ENCODE measurements at places on chromosomes 12 and 14.

DNA sequence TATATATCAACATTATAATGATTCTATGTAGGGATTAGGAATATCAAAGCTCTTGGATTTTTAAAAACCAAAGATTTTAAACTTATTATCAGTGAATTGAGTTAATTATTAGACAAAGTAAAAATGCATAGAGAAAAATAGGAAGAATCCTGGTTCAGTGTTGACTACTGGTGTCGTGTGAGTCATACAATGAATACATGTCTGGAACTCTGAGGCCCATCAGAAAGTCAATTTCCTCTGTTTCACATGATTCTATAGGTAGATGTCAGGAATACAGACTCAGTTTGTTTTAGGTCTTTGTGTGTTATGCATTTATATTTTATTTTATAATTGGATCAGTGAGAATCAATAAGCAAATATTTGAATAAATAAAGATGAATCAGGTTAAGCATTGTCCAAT lies 84.5 kb upstream of the RTL1 start:
- DNase-seq, result no peak

GRCh38 chr14:92633724-92634123 lies 114.7 kb downstream of the LGMN start:
- no peak for DNase-seq

DNA sequence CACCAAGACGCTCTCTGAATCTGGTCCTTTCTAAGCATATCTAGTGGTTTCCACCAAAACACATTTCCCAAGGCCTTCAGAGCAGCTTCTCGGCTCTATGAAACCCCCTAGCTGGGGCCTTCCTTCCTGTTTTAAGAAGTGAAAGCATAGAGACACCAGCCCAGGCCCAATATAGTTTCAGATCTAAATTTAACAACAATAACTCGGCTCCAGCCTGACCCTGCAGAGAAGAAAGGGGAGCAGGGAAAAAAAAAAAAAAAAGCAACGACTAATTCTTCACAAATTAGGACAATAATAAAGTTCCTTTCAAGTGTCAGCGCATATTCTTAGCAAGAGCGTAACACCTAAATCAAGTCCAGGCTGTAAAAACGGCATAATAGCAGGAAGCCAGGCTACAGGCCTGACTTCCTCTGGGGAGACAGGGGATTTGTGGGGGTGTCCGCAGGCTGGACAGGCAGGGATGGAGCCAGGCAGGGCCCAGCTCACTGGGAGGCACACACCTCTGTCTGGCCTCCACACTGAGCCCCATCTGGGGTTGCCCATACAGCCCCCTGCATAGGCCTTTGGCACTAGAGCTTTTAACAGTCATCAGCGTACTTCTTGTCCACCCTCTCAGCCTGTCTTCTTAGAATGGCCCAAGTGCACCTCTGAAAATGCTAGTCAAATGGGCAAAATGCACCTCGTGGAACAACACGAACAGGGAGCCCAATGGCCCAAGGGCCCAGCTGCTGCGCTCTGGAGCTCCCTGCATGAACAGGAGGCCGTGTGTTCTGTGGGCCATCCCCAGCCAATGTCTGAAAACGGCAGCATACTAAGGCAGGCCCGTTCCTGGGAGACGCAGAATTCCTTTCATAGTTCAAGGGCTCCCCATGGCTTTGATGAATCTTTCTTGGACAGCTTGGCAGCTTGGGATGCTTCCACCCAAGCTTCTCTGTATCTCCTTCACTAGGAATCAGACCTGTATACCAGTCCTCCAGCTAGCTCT lies 772.9 kb downstream of the MED13L start:
- no peak for DNase-seq

GRCh38 chr12:46445093-46445492 lies 72.5 kb upstream of the SLC38A2 start:
- DNase-seq, result no peak

DNA sequence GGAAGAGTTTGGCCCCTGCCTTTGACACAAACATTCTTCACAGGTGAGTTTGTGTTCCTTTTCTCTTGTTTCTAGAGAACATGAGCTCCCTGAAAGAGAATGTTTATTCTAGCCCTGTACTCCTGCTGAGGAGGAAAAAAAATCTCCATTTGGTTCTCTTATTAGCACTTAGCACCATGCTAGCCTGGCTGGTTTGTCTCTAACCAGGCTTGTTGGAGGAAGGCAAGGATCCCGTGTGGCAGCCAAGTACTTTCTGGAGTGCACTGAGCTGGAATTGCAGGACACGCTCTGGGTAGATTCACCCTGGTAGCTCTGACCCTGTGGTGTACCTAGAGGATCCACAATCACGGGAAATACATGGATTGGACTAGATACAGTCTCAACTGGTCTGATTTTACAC lies 41.9 kb downstream of the KCNA1 start:
- no peak for DNase-seq

DNA sequence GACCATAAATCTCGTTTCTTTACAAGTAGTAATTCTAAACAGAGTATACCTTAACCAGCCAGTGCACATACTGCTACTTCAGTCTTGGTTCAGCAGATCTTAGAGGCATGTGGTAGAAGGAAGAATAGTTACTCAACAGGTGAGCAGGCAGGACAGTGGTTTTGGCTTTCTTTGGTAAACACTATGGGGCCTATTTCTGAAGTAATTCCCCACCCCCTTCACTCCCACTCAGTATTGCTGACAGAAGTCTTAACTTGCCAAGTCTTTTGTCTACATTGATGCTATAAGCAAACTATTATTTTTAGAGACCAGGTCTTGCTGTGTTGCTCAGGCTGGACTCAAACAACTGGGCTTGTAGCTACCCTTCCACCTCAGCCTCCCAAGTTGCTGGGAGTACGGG lies 68.5 kb downstream of the FBXO34 start:
- DNase-seq, result no peak

DNA sequence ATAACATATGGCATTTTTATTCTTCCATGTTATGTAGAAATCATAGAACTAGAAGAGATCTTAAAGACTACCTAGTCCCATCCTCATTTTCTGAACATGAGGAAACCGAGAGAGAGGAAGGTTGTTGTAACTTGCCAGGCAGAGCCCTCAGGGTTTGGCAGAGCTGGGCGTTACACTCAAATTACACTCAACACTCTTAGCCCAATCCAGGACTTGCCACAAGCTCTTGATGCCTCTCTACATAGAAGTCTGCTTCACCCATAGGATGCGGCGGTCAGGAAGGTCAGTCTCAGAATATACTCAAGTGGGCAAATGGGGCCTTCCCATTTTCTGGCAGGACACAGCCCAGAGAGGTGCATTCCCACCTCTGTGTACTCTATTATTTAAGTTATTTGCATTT lies 208.1 kb downstream of the ZFP36L1 start:
- no peak for DNase-seq

DNA sequence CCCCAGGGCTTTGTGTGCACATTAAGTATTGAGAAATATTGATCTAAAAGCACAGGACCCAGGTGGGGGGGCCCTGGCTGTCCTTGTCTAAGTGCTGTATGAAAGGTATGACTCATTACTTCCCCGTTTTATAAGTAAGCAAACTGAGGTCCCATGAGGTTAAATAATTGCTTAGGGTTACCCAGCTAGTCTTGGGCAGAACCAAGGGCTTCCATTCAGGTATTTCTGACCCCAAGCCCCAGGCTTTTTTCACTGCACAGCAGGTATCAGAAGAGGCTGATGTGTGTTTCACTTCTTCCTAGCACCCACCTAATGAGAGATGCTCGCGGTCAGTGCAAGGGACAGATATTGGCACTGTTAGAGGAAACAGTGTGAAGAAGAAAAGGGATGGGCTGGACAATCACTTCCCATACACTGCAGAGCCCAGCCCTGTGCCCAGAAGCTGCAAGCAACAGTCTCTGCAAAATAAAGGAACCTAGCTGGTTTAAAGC lies 4.7 kb upstream of the TC2N start:
- DNase-seq, result no peak

DNA sequence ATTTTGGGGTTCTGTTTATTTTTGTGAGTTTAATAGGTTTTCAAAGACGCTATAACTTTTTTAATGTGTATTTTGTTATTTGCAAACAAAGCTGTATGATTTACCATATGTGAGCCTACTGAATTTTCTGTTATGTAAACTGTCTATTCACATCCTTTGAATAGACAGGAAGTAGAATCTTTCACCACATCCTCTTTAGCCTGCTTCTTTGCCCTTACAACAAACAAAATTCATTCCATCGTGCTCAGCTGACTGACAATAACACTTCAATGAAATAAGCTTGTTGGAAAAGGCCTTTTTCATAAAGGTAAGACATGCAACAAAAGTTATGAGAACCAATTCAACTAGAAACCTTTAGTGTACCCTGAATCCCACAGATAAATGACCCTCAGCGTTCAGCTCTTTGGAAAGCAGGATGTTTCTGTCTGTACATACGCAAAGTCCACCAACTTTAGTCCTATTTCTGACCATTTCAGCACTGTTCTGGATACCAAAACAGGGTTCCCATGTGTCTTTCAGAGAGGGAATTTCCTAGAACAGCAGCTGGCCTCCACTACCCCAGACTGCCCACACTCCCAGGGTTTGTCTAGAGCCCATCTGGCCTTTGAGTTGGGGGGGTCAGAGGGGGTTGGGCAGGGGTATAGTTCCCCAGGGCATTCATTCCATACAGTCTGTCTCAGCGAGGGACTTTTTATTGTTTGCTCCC lies 71.3 kb downstream of the DUSP6 start:
- DNase-seq, result no peak

DNA sequence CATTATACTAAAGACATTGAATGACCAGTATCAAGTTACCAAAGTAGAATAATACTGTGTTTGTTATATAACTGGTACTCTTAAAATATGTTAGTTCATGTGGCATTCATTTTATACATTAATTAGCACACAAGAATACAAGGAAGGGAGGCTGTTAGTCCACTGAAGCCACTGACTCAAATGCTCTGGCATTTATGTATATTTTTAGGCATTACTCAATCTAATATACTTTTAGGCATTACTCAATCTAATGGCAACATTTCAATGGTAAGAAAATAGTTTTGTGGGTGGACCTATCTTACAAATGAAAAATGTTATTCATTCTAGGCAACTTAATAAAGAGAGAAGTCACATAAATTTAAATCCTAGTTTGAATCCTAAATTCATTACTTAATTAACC lies 874.4 kb upstream of the USP15 start:
- no peak for DNase-seq

DNA sequence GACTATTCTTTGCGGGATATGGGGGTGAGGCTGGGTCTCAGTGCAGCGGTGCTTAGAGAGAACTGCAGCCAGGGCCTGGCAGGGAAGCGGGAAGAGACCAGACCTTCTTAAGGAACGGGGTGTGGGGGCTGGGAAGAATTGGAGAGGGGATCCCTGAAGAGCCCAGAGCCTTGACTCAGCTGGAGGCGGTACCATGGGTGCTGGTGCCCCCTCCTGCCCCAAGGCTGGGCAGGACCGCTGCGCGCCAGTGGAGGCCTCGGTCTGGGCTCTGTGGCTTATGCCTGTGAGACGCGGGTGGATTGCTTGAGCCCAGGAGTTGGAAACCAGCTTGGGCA lies 1.3 kb upstream of the RNU7-1 start:
- DNase-seq, result no peak

- no peak for DNase-seq
Measured at GRCh38 chr12:88884600-88884999, 304.3 kb upstream of the KITLG start.

GRCh38 chr12:10716704-10717315 lies 6.3 kb downstream of the YBX3 start:
- no peak for DNase-seq

GRCh38 chr12:124392667-124393413 lies 97.9 kb downstream of the RFLNA start:
- no peak for DNase-seq

DNA sequence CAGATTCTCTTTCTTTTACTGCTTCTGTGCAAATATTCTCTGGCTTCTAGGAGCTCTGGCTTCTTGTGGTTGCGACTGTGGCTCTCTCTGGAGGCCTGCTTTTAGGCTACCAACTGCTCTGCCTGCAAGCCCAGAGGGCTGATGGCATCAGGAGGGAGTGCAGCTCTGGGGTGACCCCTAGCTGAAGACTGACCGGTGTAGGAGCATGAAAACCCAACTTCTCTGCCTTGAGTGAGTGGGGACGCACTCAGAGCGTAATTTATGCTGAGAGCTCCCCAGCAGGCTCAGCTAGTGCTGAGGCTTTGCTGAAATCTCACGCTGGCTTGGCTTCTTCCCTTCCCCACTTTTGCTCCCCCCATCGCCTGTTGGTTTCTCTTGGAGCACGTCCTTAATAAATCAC lies 29.9 kb upstream of the RBM19 start:
- DNase-seq, result no peak

GRCh38 chr12:105960319-105961083 lies 178.3 kb downstream of the NUAK1 start:
- no peak for DNase-seq

DNA sequence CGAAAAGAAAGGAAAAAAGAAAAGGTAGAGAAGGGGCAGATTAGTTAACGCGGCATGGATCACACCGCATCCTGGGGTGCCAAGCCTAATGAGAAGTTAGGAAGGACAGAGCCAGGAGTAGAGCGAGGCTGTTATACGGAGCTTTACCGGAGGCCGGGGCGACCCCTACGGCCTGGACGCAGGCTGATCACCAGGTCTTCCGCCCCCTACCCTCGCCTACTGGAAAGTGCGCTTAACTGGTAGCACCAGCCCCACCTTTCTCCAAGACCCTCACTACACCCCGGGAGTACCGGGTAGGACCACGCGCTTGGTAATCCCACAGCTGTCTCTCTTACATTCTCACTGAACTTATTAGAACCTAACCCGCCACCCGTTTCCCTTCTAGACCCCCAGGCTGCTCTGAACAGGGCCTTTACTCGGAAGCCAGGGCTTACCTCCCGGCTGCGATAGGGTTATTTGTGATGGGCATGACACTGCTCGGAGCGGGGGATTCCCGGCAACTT lies 33.8 kb downstream of the WBP11 start:
- no peak for DNase-seq

- DNase-seq, result no peak
Measured at GRCh38 chr12:129169928-129170327, 316.6 kb downstream of the GLT1D1 start.

DNA sequence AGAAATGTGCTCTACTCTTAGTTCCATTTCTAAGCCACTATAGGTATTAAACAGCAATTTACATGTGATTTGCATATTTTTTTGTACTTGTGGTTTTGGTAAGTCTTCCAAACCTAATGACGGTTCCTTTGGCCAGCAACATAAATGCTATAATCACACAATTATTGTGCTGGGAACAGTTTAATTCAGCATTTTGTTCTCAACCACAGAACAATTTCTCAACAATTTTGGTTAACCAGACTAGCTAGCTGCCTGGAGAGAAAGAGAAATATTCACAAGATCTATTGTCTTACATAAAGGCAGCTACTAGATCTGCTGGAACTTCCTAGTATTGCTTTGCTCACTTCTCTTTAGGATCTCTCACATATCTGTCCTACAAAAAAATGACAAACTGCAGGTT lies 265.3 kb downstream of the SOX5 start:
- DNase-seq, result no peak

DNA sequence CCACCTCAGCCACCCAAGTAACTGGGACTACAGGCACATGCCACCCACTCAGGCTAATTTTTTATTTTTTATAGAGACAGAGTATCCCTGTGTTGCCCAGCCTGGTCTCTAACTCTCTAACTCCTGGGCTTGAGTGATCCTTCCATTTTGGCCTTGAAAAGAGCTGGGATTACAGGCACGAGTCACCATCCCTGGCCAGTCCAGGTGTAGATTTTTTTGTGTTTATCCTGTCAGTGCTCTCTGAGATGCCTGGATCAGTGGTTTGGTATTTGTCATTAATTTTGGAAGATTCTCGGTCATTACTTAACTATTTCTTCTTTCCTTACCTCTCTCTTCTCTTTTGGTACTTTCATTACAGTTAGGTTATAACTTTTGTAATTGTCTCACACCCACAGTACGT lies 5.3 kb upstream of the HIF1A start:
- DNase-seq, result no peak

GRCh38 chr14:95265106-95266094 lies 54.3 kb downstream of the CLMN start:
- DNase-seq, result no peak

- no peak for DNase-seq
Measured at GRCh38 chr12:131455581-131456110, 255.2 kb upstream of the SFSWAP start.
